ENCODE measurements at places on chromosomes 4 and X.

DNA sequence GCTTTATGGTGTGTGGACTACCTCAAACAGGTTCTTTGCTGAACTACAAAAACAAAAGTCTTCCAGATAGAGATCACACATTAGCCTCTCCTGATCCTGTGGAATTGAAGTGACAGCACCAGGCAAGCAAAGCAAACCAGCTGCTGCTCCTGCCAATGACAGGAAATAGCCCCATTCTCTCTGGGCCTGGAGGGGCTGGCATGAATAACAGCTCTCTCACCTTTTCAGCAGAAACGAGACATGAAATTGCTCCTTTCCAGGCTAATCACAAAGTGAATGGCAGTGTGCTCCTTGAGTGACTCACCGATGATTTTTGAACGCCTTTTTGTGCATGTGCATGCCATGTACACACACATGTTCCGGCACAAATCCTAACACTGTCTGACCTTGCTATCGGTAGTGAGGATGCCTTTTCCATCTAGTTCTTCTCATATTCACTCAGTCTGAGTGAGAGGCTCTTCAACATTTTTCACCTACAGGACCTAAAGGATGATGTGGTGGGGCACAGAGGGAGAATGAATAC, 24.4 kb downstream of the MFAP3L start:
- no peak for DNase-seq

DNA sequence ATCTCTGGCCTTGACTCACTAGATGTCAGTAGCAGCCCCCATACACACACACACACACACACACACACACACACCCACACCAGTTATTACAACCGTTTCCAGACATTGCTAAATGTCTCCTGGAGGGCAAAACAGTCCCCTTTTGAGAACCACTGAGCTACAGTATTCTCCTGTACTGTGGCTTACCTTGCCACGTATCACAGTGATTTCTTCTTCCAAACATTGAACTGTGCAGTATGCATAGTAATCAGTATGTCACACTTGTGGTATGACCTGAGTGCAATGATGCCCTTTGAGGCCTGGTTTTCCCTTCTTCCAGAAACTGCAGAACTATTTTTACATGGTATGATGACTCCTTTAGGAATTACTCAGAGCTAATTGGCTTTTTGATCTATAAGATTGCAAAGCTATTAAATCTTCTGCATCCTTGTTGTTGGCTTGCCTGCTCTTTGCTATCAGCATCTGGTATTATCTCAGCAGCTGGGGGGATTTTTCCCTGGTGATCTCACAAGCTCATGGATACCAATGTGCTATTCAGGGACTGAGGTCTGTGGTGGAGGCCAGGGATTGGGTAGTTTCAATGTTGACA, 3.6 kb upstream of the THOC2 start:
- no peak for DNase-seq

DNA sequence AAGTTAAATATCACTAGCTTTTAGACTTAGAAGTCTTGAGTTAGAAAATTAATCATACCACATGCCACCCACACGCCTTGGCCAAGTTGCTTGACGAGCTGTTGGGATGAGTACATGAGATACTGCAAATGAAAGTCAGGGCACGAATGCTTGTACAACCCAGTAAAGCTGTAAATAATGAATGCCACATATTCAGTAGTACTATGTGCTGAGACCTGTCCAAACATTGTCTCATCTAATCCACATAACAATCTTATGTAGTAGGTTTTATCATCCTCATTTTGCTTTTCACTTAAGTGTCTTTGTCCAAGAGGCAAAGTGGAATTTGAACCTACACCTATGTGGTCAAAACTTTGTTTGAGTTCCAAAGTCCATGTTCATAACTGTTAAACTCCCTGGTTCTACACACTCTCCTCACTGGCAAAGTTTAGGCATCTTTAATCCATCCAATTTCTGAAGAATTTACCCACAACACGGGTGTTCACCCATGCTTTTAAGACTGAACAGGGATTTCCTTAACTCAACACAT, 74.1 kb downstream of the LDB2 start:
- no peak for DNase-seq

GRCh38 chr4:141636771-141637460, 533 bp downstream of the IL15 start:
- no peak for DNase-seq

DNA sequence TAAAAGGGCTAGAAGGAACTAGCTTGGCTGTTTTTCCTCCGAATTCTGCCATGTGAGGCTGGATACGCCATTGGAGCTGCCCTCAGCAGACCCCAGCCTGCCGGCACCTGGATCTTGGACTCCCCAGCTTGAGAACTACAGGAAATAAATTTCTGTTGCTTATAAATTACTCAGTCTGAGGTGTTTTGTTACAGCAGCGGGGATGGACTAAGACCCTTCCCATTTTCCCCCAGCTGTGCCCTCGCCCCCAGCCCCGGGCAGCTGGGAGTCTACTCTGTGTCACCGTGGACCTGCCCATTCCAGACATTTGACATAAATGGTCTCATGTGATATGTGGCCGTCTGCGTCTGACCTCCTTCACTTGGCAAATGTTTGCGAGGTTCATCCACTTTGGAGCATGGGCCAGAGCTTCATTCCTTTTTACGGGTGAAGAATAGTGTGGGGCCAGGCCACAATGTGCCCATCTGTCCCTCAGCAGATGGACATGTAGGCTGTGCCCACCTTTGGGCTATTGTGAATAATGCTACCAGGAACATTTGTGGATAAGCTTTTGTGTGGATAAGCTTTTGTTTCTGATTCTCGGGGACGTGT, 30.7 kb upstream of the SPON2 start:
- DNase-seq = no peak

DNA sequence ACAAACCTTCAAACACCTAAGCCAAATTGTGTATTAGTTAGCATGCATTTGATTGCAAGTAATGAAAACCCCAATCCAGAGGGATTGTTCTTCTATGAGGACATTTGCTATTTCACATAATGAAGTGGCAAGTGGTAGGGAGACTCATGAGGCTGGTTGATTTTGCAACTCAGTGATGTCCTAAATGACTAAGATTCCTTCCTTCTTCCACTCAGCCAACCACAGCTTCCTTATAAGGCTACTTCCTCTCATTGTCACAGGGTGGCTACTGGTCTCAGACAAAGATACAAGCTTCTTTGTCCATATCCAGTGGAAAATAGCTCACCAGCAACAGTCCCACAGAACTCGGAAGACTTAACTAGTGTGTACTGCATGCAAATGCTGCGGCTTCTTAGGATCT, 5.3 kb upstream of the OTC start:
- no peak for DNase-seq

GRCh38 chrX:105543283-105543682, 279.1 kb upstream of the NRK start:
- no peak for DNase-seq

- no peak for DNase-seq
Measured at GRCh38 chr4:47784222-47784621, 53.6 kb downstream of the CORIN start.

DNA sequence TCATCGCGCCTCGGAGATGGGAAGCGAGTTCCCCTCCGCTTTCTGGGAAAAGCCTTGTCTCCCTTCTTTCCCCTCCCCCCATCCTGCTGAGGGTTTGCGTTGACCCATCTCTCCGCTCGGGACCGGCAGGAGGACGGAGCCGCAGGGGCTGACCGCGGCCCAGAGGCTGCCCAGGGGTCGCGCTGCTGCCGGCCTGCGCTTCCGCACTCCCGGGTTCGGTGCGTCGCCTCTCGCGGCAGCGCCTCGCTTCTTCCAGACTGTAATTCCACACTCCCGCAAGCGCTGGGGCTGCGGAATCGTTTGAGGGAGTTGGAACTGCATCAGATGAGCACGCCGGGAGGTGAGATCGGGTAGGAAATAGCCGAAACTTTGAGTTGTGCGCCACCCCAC, 88.3 kb downstream of the BCOR start:
- DNase-seq = no peak

DNA sequence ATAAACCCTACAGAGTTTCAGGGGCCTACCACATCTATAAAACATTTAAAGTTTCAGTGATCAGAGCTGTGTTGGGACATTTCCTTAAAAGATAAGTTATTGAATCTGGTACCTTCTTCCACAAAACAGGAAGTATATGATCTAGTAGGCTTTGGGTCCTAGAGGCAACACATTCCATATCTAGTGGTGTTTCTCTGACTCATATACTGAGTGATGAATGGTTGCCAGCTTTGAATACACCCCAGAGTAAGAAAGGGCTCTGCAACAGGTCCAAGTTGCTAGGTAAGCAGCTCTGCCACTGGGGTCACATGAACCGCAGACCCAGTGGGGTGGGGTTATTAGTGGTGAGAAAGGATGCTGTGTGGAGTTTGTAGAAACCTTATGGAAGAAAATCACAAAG, 32.4 kb upstream of the BLTP1 start:
- DNase-seq = no peak

All from cortex of kidney (tissue), 1 donor.